ENCODE measurements at places on chromosomes 6 and 20. TPM values are rescaled to one million over a fixed set of nuclear protein-coding genes. Genes with fewer than 3 reads are reported as not detected.

ZBTB46 gene
- 13.9 TPM for polyA plus RNA-seq

GRCh38 chr20:51953731-51954340 is 151.5 kb upstream of the SALL4 start:
- DNase-seq: no peak

HSPA1L gene
- polyA plus RNA-seq: 4.0 TPM

TIAM2 gene
- 19.9 TPM for polyA plus RNA-seq

- DNase-seq: no peak
Observed at GRCh38 chr6:27684264-27685211, 211.6 kb upstream of the ZNF184 start.

- DNase-seq: no peak
Observed at GRCh38 chr6:129679275-129679674, 30.7 kb downstream of the ARHGAP18 start.

All from left renal cortex interstitium (tissue), 4 donors.